Astrocyte (in vitro differentiated cells and primary cell): ENCODE measurements at places on chromosomes 11 and 22.

DNA sequence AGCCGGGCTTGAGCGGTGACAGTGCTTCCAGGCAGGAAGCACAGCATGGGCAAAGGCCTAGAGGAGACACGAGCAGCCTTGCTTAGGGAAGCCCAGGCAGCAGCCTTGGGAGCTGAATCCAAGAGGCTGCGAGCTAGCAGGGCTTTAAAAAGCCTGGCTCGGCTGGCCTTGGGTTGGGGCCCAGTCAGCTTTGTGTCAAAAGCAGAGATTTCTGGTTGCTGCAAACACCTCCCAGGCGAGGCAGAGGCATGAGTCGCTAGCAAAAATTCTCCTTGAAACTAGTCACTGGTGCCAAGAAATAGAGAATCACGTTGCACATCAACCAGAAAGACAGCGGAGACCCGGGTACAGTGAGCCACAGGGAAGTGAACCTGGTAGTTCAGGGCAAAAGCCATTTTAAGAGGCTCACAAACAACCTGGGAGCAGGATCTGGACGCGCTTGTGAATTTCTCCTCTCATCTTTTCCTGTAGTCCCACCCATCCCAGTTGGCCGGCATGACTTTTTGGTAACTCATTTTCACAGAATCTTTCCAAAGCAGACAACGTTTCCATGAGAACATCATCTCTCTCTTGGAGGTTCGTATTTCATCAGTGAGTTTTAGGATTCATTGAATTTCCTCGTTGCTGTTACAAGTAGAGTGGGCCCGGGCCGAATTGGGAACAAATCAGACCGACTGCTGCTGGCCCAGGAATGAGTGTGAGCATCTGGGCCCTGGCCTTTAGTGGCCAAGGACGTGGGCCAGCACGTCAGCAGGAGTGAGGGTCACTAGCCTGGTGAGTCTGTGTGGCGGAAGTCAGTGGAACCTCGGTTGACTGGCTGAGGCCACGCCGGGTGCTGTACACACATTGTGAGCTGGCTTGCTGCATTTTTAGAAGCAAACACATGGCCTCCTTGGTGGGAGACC, 16.4 kb upstream of the FGF4 start:
- DNase-seq: peak; percentile 26

GRCh38 chr11:134866215-134866614, 454.2 kb upstream of the B3GAT1 start:
- DNase-seq: no peak

GRCh38 chr22:44689173-44689572, 12.8 kb upstream of the PRR5 start:
- DNase-seq: peak; percentile 47

- DNase-seq: peak; percentile 97
Observed at GRCh38 chr22:27105142-27106025, 448.0 kb downstream of the MIAT start.

DNA sequence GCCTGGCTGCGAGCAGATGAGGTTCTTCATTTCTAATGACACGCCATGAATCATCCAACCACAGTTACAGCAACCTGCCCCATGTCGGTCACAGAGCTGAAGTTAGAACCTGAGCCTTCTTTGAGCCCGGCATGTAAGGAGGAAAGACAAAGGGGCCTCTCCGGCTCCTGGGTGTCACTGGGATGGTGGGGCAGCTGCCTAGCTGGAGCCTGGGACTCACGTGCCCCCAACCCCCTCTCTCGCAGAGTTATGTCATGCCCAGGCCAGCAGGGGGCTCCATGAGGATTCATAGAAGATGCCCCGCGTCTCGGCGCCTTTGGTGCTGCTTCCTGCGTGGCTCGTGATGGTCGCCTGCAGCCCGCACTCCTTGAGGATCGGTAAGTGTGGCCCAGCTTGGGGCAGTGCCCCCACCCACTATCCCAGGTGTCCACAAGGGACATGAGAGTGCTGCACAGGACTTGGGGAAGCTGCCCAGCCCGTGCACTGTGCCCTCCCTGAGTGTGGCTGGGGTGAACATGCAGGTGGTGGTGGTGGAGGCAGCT, 148.5 kb downstream of the GRIK4 start:
- peak; percentile 21 for DNase-seq

DNA sequence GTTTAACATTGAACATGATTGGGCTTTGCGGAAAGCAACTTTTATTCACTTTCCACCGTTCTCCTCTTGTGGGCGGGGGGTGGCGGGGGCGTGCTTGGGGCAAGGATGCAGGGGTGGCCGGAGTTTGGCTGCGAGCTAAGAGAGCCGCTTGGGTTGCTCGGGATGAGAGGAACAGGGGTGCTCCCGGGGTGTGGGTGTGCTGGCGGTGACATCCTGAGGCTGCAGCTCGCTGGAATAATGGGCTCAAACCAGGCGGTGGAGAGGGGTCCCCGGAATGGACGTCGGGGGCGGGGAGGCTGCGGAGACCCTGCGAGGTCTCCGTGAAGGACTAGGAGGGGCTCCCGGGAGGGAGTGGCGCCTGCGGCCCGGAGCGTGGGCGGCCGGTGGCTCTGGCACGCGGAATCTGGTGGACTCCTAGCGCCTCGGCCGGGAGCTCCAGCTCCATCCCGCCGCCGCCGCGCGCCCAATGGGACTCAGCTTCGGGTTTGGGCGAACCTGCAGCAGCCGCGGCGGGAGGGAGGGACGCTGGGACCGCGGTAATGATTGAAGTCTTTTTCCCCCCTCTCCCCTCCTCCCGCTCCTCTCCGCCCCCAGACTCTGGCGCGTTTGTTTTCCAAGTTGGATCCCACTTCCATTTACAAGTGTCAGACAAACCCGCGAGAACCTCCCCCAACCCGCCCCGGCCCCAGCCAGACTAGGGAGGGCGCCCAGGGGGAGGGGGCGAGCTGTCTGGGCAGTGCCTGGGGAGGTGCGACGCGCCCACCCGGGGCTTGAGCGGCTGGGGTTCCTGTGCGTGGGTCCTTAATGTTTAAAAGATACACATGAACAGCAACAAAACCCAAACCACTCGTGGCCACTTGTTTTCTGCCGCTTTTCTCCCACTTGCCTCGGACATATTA, 2.0 kb downstream of the FAT3 start:
- peak; percentile 6 for DNase-seq

DNA sequence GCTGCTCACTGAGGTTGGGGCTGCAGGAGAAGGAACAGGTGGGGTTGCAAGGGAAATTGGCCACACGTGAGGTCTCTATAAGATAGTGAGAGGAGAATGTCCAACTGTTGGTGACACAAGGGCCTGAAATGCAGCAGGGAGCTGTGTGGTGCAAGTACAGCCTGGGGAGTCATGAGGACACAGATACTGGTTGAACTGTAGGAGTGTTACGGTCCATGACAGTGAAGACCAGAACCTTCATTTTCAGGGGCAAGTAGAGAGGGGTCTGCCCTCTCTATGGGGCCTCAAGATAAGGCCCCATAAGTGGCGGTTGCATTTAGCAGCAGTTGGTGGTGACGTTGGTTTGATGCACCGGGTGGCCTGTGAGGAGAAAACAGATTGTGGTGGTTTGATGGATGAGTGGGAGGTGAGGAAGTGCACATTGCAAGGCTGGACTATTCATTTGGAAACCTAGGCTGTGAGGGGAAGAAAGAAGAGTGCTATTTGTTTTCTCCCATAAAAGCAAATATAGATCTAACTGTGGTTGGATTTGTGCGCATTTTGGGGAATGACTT, 39.4 kb downstream of the MICAL2 start:
- DNase-seq: peak; percentile 87

DNA sequence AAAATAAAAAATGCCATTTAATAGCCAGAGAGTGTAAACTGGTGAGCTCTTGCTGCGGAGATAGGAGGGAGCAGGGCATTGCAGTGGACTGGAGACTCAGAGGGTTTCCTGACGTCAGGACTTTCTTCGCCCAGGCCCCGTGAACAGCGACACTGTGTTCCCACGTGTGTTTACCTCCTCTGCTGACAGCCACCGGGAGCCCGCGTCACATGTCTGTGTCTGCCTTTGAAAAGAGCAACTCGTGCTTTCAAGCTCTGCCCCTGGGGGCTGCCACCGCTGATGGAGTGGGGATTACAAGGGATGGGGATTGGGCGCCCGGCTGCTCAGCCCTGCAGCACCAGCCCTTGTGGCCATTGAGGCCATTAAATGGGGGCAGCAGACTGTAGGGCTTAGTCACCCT, 3.3 kb downstream of the TANGO2 start:
- DNase-seq: no peak

GRCh38 chr22:30610299-30610698, 3.3 kb downstream of the TCN2 start:
- no peak for DNase-seq

DNA sequence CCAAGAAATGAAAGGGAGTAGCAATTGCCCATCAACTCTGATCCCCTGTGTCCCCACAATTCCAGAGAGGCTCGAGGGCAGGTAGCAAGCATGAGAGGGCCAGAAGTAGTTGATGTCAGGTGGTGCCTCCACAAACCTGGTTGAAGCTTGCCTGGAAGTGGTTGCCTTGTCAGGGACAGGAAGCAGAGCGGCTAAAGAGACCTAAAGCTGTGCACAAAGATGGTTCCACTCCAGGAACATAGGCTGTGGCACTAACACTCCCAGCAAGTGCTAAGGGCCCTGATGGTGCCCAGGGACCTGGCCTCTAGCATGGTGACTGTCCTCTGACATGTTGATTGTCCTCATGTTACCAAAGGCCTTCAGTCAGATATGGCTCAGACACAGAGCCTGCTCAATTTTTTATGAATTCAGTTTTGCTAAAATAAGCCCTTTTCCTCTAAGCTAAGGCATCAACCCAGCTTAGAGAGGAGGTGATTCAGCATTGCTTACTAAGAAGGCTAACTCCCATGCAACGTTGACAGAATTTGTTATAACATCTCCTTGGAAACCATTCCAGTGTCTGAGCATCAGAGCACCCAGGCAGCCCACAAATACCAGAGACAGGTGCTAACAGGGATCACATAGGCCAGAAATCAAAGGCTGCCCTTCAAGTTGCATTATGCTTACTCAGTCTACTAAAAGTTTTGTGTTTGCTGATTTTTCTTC, 196.3 kb upstream of the ARHGAP20 start:
- DNase-seq: peak; percentile 97

DNA sequence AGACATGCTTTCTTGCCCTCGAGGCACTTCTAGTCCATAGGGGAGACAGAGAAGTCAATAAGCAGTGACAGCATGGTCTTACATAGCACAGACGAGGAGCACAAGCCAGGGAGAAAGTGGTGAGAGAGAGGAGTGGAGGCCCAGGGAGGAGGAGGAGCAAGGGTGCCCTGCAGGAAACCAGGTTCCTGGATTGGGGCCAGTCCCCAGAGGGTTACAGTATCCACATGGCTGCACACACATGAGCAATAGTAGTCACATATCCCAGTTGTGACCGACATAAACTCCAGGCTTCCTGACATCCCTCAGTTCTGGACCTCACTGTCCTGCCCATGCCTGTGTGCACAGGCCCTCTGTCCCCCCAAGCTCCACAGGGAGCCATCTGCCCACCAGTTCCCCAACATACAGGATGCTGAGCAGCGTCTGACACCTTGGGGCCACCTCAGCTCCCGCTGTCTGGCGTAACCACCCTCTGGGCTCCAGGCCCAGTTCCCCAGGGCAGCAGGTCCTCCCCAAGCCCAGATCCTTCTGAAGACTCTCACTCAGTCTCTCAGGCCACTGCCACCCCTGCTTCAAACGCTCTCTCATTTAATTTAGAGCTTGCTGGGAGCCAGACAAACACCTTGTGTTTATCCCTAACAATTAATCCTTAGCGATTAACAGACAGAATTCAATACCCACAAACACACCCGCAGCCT, 53.7 kb downstream of the DSCAML1 start:
- DNase-seq: no peak

DNA sequence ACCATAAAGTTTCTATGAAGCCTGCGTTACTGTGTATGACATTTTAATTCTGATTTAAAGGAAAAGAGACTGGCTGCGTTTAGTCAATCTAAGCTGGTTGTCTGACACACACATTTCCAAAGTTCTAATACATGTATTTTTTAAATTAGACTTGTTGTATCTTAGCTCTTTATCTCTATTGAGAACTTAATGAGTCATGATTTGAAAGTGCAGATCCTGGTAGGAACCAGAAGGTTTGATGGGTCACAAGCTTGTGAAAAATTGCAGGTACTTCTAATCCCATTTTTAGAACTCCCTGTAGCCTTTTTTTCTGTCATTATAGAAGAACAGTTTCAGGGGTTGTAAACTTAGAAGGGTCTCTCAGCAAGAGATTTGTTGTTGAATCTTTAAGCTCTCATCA, 210.3 kb downstream of the DDX10 start:
- DNase-seq: no peak

GRCh38 chr11:11218629-11218986, 134.4 kb downstream of the CSNK2A3 start:
- no peak for DNase-seq

DNA sequence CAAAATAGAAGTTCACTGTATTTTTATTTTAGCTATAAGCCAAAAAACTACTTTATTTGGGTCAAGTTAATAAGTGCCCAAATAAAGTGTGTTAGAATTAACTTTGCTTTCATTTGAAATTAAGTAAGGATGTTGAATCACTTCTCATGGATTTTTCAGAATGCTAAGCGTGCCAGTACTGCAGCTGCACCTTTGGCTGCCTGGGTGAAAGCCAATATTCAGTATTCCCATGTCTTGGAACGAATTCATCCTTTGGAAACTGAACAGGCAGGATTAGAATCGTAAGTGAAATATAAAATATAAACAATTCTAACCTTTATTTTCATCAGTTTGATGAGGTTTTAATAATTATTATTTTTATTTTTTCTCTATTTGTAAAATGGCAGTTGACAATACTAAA, 113.6 kb downstream of the DYNC2H1 start:
- DNase-seq: peak; percentile 50

- no peak for DNase-seq
Observed at GRCh38 chr11:76170468-76170867, 35.8 kb downstream of the WNT11 start.

- DNase-seq: no peak
Observed at GRCh38 chr11:114259551-114259983, 36.6 kb upstream of the NNMT start.

DNA sequence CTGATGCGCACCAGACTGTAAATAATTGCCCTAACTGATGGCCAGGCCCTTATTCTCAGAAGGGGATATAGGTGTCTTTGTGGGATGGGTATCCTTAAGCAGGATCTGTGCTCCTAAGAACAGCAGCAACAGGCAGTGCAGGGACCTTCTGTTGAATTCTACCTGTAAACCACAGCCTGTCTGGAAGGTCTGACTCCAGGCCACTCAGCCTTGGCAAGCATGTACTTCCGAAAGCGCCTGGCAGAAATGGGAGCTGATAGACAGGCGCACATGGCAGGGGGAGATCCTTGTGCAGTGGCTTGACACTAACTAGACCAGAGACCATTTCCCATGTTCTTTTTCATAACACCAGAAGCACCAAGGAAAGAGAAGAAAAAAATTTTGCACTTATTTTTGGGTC, 59.0 kb downstream of the C22orf31 start:
- DNase-seq: no peak

GRCh38 chr11:72439455-72439854, 5.1 kb upstream of the CLPB start:
- peak; percentile 56 for DNase-seq

GRCh38 chr11:26584818-26585217, 12.8 kb upstream of the MUC15 start:
- no peak for DNase-seq

DNA sequence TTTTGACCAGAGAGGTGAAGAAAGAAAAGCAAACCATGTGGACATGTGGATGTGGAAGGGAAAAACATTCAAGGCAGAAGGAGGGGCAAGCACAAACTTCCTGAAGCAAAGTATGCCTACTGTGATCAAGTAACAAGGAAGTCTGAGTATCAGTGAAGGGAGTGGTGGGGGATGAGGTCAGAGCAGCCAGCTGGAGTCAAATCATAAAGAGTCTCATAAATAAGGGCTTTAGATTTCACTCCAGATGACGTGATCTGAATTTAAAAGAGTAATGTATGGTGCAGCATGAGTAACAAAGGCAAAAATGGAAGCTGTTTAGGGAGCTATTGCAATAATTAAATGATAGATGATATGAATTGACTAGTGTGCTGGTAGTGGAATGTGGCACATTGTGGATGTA, 665.4 kb upstream of the CCDC90B start:
- no peak for DNase-seq
